ENCODE measurements at places on chromosomes 4 and X.

- DNase-seq = no peak
Observed at GRCh38 chrX:69221239-69222102, 56.2 kb upstream of the PJA1 start.

- no peak for DNase-seq
Observed at GRCh38 chrX:142250502-142250901, 45.4 kb upstream of the MAGEC2 start.

- DNase-seq = peak; percentile 55
Observed at GRCh38 chr4:181525634-181526033, 717.6 kb upstream of the TENM3 start.

GRCh38 chrX:53354669-53355068, 67.8 kb downstream of the SMC1A start:
- DNase-seq = no peak

GRCh38 chrX:118212817-118213183, 96.2 kb upstream of the KLHL13 start:
- DNase-seq = no peak

DNA sequence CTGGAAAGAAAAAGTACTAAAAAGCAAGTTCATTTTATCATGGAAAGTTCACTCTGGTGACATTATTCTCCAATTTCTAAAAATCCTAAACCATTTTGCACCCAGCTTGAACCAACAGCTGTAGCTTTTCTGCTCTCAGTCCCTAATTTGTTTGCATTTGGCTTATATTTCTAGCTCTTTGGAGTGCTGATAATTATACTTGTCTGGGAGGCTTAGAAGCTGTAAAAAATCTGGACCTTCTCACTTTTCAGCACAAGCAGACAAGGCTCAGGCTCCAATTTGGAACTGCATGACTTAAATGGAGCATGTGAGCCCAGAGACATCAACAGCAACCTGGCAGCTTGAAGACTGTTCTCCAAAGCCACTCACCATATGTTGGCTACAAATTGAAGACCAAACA, 170.9 kb upstream of the PCDH18 start:
- no peak for DNase-seq

DNA sequence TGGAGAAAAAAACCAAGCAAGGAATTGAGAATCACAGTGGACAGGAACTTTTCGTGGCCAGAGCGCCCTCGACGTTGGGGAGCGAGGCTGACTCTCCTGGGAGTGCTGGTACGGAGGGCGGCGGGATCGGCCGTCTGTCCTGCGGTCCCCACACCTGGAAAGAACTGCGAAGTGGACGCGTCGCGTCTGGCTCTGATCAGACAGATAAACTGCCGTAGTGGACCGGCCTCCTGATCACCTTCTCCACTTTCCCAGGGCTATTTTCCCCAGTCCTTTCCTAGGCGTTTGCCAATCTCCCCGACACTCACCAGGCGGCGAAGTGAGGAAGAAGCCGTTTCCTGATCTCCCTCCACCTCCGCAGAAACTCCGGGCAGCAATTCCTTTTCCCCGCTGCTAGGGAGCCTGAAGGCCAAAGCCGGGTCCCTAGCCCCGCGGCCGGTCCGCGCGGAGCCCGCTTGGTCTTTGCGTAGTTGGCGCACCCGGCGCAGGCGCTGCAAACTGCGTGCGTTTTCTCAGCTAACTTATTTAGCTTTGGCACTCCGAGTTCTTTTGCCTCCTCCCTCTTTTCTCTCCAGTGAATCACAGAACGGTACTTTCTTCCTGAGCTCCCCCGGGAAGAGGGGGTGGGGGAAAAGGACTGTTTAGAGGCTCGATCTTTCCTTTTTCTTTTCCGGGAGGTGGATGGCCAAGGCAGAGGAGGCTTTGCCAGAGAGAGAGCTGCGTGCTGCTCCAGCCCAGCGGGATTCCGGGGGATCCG, at the start of gene ARSJ:
TSS of gene ARSJ (minus strand) at position 500 of the 757 bp plus-strand sequence. CDS start 813 bp downstream, outside the sequence.
- DNase-seq = no peak

DNA sequence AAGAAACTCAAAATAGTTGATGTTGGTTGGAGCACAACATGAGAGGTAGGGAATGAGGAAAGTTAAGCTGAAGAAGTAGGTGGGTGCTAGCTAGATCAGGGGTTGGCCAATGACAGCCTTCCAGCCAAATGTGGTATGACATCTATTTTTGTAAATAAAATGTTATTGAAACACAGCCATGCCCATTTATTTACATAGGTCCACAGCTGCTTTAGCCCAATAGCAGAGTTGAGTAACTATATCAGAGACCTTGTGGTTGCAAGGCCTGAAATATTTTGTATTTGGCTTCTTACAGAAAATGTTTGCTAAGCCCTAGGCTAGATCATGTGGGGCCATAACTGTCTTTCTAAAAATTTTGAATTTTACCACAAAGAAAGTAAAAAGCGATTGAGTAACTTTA, 234.9 kb upstream of the CTSO start:
- DNase-seq = no peak

DNA sequence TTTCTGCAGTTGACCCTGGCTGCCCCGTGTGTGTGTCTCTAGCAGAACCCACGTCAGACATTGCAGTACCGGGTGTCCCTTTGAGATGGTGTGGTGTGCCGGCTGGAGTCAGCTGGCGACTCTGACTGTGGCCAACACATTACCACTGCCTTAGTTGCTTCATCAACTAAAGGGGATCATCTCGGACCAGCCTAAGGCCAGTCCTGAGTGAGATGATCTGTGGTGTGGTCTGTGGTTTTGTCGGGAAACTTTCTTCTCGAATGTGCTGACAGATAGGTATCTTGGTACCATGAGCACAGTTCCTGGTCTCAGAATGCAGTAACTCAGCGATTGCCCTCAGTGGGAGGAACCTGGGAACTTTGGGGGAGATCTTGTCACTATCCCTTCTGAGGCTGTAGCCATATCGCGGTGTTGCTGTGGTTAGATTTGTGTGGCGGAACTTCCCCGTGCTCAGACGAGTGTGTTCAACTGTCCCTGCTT, 15.8 kb downstream of the TBC1D14 start:
- DNase-seq = no peak

DNA sequence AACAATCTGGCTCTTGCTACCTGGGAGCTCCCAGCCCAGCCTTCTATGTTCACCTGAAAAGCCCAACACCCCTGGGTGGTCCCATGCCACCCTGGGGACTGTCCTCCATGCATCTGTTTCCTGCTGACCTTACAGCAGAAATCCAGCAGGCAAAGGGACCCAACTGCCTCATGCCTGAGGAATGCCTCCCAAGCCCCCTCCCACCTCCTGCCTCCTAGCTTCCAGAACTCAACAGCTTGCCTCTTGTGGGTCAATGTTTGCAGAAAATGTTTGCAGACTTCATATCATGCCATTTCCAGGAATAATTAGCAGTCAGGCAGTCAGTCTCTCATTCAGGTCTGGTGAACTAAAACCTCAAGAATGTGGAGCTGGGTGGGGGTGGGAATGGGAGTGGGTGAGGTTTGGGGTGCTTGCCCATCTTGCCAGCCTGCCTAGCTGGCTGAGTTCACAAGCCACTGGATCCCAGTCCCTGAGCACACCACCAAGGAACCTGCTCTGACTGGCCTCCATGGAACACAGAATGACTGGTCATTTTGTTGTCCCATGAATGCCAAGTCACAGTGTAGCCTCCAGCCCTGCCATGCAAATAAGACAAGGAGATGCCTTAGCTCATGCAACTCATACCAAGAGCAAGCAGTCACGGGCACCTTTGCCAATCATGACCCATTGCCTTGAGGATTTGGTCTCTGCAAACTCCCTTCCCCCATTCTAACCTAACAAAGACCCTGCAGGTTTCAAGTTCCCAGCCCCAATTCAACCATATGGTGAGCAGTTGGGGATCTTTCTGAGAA, 12.1 kb upstream of the PLAC1 start:
- no peak for DNase-seq

DNA sequence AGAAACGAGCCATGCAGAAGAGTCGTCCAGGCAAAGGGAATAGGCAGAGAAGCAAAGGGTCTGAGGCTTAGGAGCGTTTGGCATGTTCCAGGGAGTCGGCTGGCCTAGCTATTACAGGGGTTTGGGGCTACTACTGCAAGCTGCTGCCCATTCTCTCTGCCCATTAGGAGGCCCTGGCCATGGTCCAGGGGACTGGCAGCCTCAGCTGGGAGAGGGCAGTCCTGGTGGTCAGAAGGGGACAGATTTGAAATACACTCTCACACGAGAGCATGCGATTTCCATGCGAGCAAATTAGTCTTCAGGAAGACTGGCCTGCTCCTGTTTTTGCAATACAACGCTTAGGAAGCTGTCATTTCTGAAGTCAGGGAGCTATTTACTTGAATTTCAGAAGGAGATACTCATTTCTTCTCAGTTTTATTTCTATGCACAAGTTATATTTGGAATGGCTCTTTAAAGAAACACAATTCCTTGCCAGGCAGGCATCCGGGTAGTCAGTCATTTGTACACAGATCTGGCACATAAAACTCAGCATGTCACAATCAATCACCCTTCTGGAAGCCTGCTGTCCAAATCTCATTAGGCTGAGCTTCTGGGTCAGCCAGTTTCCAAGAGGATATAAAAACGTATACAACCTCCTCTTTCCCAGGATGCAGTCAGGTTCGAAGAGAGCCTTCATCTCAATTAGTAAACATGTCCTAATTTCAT, 27.0 kb downstream of the PROM1 start:
- DNase-seq = peak; percentile 34

DNA sequence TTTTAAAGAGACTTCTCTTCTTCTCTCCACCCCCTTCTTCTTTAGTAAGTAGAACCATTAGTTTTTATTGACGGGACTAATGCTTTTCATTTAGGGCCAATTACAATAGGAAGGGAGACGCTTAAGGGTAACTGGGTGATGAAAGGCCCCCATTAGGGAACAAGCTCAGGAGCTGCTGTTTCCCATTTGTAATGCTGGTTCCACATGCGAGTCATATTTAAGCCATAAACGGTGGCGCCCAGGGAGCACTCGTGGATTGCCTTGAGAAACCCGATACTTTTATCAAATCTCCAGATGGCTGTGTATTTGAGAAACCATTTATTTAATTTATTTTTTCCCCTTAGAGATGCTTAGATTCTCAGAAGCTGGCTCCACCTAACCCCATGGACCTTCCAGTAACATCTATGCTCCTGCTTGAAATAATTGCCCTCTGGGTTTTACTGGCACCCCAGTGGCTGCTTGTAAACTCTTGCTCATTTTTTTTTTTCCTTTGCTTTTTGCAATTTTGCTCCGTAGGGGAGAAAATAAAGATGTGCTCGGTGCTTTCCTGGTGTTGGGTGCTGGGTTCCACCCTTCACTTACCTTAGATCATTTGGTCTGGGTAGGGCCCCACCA, 124.2 kb upstream of the MSX1 start:
- no peak for DNase-seq

DNA sequence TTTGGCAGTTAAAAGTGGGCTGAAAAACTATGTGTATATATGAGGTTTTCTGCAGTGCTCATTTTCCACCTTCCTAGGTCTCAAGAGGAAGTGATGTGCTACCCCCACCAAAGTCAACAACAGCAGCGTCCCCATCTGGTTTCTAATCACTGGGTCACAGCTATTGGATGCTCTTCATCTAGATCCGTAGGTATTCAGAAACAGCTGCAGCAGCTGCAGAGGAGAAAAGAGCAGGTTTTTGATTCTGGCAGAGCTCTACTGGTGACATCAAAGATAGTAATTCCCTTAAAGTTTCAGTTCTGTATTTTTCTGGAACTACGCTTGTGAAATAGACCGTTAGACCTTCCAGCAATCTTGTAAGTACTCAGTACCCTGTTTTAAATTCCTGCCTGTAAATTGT, 5.8 kb upstream of the GUCY2F start:
- DNase-seq = no peak

GRCh38 chr4:8297141-8297601, 27.6 kb downstream of the HTRA3 start:
- no peak for DNase-seq

DNA sequence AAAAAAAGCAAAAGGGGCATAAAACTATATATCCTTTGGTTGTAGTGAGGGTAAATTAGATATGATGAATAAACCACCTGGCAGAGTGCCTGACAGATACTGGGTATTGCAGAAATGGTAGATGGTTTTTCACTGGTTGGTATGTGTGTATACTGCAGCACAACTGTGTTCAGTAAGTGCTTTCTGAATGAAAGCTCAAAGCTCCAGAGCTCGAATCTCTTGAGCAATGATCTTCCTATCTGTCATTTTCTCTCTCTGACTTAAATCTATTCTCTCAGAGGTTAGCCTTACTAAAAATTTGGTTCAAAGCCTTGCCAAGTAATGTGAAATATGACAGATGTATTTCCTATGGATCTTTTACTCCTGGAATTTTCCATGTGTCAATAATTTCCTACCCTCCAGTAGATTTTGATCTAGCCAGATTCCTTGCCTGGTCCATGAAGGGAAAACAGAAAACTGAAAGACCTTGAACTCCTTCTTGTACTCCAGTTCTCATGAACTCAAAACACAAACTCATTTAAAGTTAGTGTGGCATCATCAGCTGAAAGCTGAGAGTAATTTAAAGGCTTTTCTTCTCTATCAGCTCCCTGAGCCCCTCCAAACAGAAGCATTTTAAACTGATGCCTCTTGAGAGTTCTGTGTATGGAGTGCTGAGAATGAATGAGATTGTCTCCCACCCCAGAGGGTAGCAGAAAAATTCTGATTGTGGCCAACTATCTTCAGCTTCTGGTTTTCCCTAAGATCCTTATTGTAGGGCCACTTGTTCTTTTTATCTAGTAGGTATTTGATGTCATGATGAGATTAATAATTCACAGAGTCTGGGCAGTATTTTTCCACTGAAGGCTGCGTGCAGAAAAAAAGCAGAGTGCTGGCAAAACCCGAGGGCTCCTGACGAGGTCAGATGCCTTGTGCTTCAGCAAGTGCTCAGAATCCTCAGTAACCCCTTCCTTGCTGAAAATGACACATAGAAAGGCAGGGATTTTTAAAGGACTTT, 363.4 kb upstream of the BOD1L1 start:
- DNase-seq = no peak

DNA sequence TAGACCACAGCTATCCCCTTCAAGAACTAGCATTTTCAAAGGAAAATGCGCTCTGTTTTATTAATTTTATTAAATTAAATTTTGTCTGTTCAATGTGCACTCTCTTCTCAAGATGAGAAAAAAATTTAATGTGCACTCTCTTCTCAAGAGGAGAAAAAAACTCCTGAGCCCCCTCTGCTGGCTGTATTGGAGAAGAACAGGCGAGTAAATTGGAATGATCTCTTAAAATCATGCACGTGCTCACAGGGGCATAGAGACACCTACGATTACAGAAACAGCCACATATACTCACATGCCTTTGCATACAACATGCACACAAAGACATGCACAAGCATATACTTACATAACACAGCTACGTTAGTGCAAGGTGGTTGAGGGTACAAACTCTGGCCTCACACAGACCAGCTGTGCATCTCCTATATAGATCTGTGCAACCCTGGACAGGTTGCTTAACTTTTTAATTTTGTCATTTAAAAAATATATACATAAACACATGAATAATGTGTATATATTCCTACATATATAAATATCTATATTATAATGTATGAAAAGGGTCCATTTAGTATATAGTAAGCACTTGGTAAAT, 176.2 kb upstream of the CXorf66 start:
- DNase-seq = no peak

- no peak for DNase-seq
Observed at GRCh38 chr4:174631901-174632758, 109.8 kb upstream of the HPGD start.

DNA sequence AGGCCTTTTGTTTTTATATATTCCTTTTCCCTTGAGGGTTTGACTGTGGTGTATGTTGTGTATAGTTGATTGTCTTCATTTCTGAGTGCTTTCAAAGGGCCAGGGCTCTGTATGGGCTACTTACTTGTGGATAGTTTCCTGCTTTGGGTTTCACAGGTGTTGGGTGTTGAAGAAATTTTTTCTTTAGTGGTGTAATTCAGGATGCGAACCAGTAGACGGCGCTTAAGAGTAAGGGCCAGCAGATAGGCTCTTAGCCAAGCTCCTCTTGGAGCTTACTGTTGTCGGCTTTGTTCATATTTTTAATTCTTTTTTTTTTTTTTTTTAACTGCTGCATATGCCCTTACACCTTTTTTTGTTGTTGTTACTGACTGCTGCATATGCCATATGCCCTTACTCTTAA, 276.3 kb upstream of the GALNT7 start:
- no peak for DNase-seq
